Activated CD4-positive, alpha-beta memory T cell treated with anti-CD3 and anti-CD28 coated beads for 36 hours (primary cell): ENCODE measurements at places on chromosomes 11 and 22. TPM values are rescaled to one million over a fixed set of nuclear protein-coding genes. Genes with fewer than 3 reads are reported as not detected.

GRCh38 chr22:20038574-20038973, 17.7 kb downstream of the TANGO2 start:
- DNase-seq, result no peak

- DNase-seq, result no peak
Measured at GRCh38 chr11:96162816-96163499, 180.0 kb downstream of the MAML2 start.

CLCF1 gene
- 0.45 TPM for total RNA-seq

PRODH gene
- 0.56 TPM for total RNA-seq

DNA sequence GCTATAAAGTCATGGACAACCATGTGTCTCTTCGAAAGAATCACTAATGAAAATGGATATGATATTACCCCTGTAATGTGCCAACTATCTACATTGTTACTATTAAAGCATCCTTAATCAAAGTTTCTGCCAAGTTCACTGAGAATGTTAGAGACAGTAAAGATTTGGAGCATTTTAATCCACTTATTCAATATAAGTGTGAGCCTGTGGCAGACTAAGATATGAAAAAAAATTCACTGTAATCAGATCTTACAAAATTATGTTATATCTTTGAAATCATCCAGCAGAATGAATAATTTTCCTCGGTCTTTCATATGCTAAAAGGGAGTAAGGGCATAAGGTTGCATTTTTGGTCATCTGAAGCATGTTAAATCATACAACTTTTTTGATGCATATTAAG, 49.9 kb downstream of the MAML2 start:
- DNase-seq, result no peak

GRCh38 chr11:27557226-27557625, 50.7 kb upstream of the LIN7C start:
- DNase-seq, result no peak
